ENCODE measurements at places on chromosomes 5 and 9.

DNA sequence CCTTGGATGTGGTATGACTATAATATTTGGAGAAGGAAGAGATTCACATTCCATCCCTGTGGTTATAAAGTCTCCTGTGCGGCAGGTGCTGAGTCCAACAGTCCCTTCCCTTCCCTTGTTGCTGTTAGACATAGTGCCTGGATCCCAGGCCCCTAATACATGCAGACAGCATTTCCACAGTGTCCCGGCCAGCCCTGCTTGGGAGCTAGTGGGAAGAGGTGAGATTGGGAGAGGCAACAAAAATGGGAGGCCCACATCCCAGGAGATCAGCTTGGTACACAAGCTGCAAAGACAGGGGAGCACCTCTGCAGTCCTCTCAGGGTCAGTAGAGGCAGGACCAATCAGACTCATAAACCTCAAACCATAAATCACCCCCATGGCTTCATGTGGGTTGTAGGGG lies 3.3 kb upstream of the NEURL1B start:
- no peak for DNase-seq

DNA sequence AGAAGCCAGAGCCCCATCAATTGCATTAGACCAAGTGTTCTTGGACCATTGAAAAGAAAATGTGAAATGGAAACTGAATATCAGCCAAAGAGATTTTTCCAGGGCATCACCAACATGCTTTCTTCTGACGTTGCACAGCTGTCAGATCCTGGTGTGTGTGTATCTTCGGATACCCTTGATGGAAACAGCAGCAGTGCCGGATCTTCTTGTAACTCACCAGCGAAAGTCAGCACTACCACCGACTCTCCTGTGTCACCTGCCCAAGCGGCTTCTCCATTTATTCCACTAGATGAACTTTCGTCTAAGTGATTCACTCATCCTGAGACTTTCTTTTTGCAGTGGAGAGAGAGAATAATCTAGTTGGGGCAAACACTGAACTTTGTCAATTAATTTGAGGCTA lies 75.7 kb downstream of the PIP5K1B start:
- DNase-seq, result peak; percentile 8

- DNase-seq, result no peak
Measured at GRCh38 chr5:125034331-125034730, 287.9 kb upstream of the ZNF608 start.

- no peak for DNase-seq
Measured at GRCh38 chr5:132639706-132640130, 18.3 kb upstream of the IL13 start.

DNA sequence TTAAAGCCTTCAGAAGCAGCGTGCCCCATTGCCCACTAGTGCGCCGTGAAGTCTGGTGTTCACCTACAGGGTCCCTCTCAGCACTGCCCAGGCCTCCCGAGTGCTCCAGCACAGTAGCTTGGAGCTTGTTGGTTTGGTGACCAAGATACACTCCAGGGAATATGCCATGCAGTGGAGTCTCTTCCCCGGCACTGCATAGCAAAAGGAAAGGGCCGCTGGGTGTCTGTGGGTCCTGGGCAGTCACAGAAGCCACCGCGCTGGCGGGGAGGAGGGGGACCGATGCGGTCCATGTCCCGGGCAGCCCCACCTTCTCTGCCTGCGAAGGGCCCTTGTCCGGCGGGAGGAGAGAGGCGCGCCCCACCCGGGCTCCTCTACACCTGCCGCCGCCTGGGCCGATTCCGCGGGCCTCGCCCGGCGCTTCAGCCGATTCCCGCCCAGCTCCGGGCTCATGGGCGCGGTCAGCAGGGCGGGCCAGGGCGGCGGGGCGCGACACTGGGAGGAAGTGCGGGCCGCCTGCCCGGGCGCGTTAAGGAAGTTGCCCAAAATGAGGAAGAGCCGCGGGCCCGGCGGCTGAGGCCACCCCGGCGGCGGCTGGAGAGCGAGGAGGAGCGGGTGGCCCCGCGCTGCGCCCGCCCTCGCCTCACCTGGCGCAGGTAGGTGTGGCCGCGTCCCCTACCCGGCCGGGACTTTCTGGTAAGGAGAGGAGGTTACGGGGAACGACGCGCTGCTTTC lies at the start of gene SYK:
SYK (plus strand) TSS at position 579 of the 732 bp plus-strand sequence. CDS start 42,080 bp downstream, outside the sequence.
- no peak for DNase-seq

DNA sequence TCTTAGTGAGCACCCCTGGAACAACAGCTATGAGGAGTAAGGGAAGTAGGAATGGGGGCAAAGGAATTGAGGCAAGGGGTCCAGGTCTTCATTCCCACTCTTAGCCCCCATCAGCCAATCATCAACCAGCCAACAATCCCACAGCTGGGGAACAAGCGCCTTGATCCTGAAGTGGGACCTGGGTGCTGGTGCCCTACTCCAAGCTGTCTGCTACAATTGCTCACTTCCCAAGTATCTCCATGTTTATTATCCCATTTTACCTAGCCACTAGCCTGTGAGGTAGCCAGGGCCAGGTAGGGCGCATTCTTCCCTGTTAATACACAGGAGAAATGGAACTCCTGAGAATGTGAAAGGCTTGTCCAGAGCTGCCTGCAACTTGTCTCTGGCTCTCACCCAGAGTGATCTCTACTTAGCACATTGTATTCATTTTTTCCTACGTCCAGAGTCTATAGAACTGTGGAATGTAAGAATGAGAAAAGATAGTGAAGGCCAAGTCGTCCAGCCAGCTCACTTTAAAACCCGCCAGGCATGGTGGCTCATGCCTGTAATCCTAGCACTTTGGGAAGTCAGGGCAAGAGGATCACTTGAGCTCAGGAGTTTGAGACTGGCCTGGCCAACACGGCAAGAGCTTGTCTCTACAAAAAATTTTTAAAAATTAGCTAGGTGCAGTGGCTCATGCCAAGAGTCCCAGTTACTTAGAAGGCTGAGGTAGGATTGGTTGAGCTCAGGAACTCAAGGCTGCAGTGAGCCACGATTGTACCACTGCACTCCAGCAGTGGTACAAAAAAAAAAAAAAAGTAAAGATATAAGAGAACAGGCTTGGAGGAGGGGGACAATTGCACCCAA lies 6.2 kb upstream of the DNAJC18 start:
- no peak for DNase-seq

DNA sequence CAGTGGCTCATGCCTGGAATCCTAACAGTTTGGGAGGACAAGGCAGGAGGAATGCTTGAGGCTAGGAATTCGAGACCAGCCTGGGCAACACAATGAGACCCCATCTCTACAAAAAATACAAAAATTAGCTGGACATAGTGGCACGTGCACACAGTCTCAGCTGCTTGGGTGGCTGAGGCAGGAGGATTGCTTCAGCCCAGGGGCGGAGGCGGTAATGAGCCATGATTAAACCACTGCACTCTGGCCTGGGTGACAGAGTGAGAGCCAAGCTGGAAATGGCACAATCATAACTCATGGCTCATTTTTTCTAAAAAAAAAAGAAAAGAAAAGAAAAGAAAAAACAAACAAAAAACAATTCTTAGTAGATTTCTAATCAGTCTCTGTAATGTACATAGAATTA lies 446.2 kb downstream of the ELAVL2 start:
- DNase-seq, result no peak

- no peak for DNase-seq
Measured at GRCh38 chr9:70043285-70043684, 363 bp upstream of the MAMDC2 start.

GRCh38 chr9:25094518-25094917 lies 548.8 kb upstream of the IZUMO3 start:
- DNase-seq, result no peak

DNA sequence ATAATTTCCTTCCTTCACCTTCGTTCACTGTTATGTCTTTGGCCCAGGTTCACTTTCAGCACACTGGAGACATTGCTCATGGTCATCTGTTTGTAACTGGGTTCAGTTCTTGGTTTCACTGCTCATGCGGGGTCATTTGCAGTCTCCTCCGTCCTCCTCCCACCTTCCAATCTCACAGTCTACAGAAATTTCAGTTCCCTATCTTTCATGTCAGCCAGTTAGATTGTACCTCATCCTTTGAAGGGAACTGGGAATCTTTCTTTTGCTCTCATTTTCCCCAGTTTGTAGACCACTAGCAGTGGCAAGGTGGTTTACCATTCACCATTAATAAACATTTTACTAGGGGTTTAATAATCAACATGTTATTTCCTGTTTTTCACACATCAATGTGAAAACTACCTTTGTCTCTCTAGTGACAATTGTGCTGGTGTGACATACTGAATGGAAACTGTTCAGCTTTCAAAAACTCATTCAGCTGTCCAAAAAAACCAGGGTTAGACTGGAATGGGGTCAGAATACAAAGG lies 100.9 kb upstream of the IL6ST start:
- DNase-seq, result no peak

GRCh38 chr5:4198461-4198860 lies 602.8 kb downstream of the IRX1 start:
- DNase-seq, result no peak

DNA sequence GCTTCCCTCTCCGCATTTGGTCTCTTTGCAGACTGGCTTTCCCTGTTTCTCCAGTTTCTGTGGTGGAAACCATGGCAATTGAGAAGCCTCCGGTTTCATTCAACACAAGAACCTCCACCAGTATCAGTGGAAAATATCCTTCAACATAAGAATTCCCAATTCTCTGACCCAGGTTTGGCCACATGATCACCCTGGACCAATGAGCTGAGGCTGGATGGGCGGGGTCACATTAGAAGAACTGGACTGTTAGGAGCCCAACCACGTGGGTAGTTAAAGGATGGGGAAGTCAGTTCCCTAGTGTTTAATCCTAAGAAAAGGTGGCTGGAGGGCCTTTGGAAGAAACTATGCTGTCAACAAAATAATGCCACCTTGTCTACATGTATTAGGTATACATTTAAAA lies 336.3 kb downstream of the DMRT2 start:
- DNase-seq, result no peak

DNA sequence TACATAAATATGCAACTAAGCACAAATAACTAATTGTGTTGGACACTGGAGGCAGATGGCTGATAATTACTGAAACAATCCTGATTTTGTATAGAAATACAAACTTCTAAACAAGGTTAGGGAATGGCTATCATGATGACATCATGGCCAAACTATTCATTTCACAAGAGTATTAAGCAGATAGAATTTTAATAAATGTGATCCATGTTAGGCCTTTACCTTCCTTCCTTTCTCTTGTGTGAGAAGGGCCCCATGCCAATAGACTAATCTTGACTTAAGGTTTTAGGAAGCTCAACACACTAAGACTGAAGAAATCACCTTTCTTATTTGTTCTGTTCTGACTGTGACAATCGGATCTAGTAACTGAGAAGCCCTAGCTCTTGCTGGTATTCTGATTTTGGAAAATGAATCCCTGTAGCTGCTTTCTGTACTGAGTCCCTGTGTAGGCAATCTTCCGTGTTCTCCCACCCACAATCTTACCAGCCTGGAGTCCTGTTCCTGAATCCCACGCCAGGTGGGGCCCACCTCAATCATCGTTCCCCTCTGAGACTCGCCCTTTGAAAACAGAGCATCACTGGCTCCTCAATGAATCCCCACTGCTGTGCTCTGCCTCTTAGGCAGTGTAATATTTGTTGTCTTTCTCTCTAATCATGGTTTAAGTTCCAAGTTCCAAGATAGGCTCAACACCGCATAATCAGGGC lies 168.7 kb upstream of the GNA14 start:
- DNase-seq, result no peak

DNA sequence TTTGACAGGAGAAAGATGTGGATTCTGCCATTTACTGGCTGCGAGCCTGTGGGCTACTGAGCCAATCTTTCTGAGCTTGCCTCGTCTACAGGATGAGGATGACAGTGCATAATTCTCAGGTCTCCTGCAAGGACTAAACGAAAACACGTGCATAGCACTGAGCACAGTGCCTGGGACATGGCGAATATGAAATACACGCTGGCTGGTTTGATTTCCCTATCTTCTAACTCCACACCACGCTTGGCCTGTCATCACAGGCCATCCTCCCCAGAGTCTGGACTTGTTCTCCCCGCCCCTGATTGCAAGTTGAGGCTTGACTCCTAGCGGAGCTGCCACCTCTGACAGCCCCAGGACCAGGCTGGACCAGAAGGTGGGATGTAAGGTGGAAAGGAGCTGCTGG lies 37.9 kb downstream of the ARPC5L start:
- DNase-seq, result no peak

GRCh38 chr5:80590766-80591165 lies 20.7 kb upstream of the ANKRD34B start:
- no peak for DNase-seq

- DNase-seq, result no peak
Measured at GRCh38 chr5:74978345-74978744, 74.0 kb downstream of the GCNT4 start.

- no peak for DNase-seq
Measured at GRCh38 chr5:158226496-158226895, 367.6 kb upstream of the CLINT1 start.

DNA sequence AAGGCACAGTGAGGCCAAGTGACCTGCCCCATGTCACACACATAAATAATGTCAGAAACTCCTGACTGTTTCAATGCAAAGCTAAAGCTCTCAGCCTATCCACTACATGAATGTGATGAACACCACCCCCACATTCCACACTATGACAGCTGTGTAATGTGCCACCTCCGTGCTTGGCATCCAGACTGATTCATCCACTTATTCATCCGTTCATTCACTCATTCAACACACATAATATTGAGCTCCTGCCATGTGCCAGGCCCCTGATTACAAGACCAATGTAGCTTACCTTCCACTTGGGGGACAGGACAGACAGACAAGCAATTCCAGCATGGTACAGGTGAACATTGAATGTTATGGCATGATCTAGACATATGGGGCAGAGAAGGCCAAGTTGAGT lies 46.2 kb upstream of the FABP6 start:
- no peak for DNase-seq

DNA sequence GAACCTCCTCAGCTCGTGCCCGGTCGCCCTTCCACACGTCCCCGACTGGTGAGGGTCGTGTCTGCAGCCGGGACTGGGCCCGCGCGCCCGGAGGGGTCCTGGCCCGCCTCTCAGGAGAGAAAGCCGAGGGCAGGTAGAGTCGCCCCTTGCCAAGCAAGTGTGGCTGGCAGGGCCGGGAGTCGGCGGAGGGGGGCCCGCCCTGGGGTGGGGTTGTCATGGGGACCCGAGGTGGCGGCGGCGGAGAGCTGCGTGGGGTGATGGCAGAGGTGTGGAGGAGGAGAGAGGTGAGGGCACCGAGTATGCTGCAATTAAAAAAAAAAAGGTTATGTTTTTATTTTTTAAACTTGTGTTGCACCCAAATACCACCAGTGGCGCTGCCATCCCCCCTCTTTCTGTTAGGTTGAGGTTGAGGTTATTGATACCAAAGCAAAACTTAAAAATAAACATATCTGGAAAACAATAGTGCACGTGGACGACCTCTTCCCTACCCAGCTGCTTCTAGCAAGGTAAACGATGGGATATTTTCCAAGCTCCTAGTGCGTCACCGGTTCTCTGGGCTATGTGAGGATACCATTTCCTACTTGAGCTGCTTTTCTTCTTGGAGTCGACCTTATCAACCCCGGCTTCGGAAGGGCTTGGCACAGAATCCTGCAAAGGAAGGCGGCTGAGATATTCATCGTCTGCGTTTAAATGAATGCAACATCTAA lies 660 bp downstream of the SCAMP1 start:
- DNase-seq, result peak; percentile 52

DNA sequence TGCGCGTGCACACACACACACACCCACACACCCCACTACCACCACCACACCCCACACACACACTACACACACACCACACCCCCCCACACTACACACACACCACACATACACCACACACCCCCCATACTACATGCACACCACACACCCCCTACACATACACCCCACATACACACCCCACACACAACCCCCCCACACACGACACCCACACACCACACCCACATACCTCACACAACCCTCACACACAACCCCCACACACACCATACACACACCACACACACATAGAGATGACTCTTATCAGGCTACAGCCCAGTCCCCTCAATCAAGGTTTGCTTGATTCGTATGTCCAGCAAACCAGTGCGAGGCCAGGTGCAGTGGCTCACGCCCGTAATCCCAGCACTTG lies 25.7 kb downstream of the SLC46A2 start:
- no peak for DNase-seq

All from T-helper 1 cell (primary cell).